ENCODE measurements at places on chromosomes 12 and 14.

DNA sequence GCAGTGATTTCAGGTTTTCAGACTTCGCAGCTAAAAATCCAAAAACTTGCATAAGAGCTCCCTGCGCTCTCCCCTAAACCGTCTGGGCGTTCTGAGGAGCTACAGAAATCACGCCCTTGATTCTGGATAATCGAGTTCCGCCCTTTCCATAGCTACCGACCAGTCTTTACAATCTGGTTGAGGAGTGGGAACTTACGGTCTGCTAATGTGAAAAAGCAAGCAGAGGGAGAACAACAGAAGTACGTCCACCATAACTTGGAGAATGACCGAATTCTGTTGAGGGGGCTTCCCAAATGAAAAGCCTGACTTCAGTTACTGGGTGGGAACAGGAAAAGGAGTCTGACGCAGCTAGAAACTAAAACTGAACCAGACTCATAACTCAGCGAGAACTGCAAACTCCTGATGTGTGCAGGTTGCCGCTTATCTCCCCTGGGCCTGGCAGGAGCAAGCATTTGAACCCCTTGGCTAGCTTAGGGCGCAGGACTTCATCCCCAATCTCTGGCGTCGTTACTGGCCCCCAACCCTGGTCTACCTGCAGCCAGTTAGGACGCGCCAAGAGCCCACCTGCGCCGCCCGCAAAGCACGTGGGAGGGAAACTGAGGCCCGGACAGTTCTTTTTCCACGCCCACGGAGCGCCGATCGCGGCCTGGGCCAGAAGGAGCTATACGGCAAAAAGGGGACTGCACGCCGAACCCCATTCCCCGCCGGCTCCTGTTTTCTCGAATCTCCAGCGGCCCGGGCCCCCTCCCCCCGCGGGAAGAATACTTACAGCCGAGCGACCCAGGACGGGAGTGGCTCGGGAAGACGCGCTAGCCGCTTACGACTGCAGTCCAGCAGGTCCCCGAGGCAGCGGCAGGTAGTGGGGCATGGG lies 838 bp downstream of the LRIG3 start:
- DNase-seq: no peak

GRCh38 chr12:21453312-21453852 lies 15.9 kb downstream of the PYROXD1 start:
- DNase-seq: no peak

GRCh38 chr14:52802597-52802996 lies 11.2 kb upstream of the GNPNAT1 start:
- no peak for DNase-seq

GRCh38 chr12:126727218-126728075 lies 1539.5 kb upstream of the TMEM132C start:
- DNase-seq: no peak

Measured in activated gamma-delta T cell treated with Interleukin-2 at 50 U/mL for 16 hours (primary cell).